ENCODE measurements at places on chromosomes 2 and 18. TPM values are rescaled to one million over a fixed set of nuclear protein-coding genes. Genes with fewer than 3 reads are reported as not detected.

The ARHGAP28 gene
- polyA plus RNA-seq: 60.3 TPM

The RAMP1 gene
- 2.5 TPM for polyA plus RNA-seq

The CNDP1 gene
- polyA plus RNA-seq: 1.6 TPM

The DNAJC27 gene
- polyA plus RNA-seq: 12.1 TPM

The OTOF gene
- 0.23 TPM for polyA plus RNA-seq

DNA sequence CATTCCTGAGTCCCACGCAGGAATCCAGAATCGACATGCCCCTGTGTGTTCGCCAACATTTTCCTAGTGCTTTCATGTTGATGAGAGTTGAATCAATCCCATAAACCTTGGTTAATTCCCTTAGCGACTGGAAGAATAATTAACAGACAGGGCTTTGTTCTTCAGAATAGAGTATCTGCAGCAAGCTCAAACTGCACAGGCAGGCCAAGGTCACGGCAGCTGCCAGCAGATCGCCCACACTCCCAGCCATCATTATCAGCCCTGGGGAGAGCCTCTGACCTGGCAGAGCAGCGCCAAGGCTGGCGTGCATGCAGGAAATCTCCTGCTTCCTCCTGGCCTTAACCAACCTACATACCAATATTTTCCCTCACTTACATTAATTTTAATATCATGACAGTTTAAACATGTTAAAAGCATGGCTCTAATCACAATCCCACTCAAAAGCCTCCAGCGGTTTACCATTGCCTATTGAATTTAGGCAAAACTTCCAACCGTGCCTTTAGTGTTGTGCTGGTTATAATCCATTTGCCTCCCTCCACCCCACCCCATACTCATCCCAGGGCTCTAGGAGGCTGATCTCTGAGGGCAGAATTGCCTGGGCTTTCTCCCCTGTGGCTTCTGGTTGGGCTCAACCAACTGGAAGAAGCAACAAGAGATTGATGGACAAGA, 46.8 kb upstream of the NCK2 start:
- no peak for DNase-seq

GRCh38 chr2:56714400-56714799, 530.6 kb downstream of the CCDC85A start:
- no peak for DNase-seq

DNA sequence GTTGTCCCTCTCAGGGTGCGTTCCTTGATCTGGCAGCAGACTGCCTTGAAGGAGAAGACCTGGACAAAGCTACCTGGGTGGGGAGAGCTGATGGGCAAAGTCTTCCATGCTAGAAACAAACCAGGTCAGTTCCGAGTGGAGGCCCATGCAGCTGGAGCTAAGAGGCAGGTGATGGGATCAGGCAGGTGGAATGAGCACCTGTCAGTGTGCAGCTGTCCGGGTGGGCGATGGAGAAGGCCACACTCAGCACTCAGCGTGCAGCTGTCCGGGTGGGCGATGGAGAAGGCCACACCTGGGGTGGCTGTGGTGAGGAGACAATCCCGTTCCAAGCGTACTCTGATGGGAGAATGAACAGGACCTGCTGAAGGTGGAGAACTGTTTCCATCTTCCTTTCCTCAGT, 237.3 kb upstream of the MYT1L start:
- no peak for DNase-seq

GRCh38 chr2:239716536-239717318, 308.4 kb downstream of the NDUFA10 start:
- DNase-seq: no peak

DNA sequence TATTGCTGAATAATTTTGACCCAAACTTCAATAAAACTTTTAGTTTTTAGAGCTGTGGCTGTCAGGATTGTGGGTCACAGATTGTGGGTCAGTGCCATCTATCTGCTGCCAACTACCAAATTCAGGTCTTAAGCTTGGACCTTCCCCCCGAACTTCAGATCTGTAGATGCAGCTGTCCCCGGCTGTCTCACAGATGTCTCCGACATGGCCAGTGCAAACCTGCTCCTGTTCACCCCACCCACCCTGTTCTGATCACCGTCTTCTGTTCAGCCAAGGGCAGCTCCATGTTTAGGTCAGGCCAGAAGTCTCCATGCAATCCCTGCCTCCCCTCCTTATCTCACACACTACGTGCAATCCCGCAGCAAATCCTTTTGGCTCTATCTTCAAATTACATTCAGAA, 175.0 kb downstream of the PRKCE start:
- no peak for DNase-seq

DNA sequence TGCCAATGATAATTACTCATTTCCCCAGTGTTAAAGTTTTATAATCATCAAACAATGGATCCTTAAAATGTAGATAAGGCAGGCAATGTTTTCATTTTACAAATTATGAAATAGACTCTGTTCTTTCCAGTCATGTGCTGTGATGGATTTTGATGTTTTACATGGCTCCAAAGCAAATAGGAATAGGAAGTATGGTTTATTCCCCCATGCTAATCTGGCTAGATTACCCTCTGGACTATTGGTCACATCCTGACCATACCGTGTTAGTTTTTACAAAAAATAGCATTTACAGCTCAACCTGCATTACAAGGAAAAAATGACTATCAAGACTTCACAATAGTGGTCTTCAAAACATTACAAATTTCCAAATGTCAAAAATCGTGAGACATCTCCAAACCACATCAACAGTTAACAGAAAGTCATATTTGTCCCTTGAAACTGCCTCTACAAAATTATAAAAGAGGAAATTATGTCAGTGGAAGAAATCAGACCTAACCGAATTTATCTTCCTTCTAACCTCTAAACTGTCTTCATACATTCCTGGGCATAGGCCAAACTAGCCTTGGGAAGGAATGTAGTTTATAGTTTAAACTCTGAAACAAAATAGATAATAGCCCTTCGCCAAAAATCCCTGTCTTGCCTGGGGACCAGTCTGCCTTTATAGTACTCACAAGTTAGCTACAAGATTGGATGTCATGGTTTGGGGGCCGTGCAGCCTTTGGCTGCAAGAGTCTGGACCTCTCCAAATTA, 1941.2 kb upstream of the CELF4 start:
- DNase-seq: no peak

- DNase-seq: no peak
These were observed 254.8 kb downstream of the GLI2 start for GRCh38 chr2:120990451-120990871.

GRCh38 chr2:96591494-96591893, 46.6 kb downstream of the KANSL3 start:
- no peak for DNase-seq

DNA sequence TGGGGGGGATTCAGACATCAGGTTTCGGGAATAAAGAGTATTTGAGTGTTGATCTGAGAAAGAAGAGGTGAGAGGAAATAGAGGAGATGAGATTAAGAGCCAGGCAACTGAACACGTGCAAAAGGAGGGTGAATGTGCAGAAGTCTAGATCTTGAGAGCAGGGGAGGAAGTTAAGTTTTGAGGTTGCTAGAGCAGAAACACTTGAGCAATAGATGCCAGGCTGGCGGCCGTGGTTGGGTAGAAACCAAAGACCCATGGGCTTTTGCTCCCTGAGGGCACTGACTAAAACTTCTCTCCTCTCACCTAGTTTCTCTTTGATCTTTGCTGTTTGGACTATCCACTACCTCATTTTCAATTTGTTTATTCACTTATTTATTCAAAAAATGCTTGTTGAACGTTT, 116.0 kb downstream of the CDC42EP3 start:
- no peak for DNase-seq

DNA sequence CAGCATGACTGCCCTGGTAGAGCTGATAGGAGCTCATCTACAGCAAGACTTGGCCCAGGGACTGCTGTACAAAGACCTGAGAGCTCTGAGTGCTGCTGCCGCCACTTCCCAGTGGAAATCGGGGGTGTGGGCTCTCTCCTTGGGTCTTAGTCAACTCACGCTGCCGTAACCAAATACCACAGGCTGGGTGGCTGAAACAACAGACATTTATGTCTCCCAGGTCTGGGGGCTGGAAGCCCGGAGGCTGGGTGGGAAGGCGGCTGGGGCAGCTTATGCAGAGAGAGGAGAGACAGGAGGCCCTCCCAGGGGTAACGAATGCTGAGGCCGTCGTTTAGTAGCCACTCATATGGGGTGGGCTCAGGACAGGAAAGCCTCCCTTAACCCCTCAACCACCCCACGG, 15.4 kb upstream of the MAL start:
- no peak for DNase-seq
